ENCODE measurements at places on chromosomes 5 and 9.

DNA sequence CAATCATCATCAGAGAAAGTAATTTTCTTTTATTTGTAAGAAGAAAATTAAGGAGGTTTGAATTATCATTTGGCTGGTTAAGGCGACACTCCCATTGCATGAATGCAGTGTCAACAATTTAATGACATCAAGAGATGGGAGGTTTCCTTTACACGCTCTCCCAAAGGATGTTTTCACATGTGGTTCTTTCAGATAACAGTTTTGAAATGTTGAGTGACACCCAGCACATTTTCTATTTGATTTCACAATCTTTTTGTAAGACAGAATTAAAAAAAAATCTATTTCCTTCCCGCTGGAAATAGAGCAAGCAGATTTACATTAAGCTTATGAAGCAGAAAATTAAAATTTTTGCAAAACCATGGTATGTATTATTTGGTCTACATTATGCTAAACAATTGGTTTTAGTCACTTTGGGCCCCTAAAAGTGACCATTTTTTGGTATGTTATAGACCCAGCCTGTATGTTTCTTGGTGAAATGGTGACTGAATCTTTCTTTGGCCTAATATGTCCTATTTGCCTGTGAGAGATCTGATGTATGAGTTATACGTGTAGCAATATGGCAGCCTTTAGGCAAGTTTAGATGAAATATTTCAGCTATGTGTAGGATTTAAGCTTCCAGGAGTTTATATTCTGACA is 18.9 kb upstream of the ANKRD55 start:
- no peak for DNase-seq

DNA sequence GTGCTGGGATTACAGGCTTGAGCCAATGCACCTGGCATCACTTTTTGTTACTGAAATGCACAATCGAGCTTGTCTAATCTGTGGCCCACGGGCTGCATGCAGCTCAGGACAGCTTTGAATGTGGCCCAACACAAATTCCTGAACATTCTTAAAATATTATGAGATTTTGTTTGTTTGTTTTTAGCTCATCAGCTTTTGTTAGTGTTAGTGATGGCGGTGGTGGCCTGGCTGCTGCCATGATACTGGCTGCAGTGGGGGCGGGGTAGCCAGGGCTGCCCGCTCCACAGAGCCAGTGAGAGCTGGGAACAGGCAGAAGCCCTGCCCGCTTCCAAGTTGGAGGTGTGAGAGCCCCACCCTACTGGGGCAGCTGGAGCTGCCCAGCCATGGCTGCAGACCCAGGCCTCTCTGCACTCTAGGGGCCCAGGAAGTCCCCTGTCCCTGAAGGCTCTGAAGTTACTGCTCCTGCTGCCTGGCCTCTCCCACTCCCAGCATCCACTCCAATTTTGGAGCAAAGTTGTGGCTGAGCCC is 76.6 kb upstream of the SHB start:
- DNase-seq = no peak

DNA sequence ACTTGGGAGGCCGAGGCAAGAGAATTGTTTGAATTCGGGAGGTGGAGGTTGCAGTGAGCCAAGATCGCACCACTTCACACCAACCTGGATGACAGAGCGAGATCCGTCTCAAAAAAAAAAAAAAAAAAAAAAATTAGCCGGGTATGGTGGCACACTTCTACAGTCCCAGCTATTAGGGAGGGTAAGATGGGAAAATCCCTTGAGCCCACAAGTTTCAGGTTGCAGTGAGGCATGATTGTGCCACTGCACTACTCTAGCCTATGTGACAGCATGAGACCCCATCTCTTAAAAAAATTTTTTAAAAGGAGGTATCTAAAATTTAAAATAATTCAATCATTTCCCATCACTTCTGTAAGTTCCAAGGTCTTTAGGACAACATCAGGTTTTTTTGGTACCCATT is 26.0 kb downstream of the PSIP1 start:
- DNase-seq = no peak

- no peak for DNase-seq
Observed at GRCh38 chr5:106269252-106269843, 1401.4 kb downstream of the EFNA5 start.

DNA sequence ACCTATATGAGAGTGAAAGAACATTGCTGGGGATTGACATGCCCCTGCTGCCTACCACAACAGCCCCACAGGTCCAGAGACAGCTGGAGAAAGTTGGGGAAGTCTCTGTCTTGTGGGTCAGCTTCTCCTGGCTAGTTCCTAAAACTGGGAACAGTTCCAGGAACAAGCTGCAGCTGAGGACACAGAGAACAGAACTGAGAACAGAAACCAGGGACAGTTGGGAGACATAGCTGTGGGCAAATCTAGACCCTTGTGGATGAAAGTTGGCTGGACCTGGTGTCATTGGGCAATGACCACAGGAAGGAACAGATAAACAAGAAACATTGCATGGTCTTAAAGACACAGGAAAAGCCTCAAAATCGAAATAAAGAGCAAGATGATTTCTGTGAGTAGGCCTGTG is 58.3 kb upstream of the MOCS2 start:
- no peak for DNase-seq

All from NCI-H1105 (cell line).